A172 (cell line): ENCODE measurements at places on chromosomes 6 and 20. TPM values are rescaled to one million over a fixed set of nuclear protein-coding genes. Genes with fewer than 3 reads are reported as not detected.

DNA sequence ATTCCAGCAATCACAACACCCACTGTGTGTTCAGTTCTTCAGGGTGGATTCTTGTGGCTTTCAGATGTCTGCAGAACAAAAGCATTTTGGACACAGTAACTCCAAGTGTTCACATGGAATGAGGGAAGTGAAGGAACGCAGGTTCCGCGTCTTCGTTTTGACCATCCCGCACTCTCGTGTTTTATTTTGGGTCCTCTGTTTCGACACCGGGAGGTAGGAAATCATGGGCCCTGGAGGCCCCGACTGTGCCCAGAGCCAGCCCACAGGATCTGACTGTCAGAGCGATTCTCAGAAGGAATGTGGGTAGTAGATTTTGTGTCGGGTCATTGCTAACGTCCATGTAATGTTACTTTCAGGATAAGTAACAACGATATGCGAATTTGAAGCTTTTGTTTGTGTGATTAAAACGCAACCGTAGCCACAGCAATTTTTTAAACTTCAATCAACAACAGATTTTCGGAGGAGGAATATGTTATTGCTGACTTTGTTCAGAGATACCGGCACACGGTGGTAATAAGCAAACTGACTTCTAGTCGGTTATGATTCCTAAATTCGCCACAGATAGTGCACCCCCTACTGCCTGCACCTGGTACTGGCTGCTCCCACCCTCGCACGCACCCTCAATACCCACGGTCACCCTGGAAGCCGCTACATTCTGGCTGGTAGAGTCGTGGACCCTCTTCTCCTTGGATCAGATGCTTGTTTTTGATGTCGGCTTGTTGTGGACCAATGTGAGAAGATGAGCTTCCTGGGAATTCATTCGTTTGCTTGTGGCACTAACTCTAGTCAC lies 10.5 kb downstream of the NPEPL1 start:
- no peak for DNase-seq

- DNase-seq, result no peak
These were observed 49.7 kb upstream of the TGM3 start for GRCh38 chr20:2246069-2246491.

Gene EYA4
- total RNA-seq, result 0.02 TPM in 1 of 2 replicates, not detected in the other

DNA sequence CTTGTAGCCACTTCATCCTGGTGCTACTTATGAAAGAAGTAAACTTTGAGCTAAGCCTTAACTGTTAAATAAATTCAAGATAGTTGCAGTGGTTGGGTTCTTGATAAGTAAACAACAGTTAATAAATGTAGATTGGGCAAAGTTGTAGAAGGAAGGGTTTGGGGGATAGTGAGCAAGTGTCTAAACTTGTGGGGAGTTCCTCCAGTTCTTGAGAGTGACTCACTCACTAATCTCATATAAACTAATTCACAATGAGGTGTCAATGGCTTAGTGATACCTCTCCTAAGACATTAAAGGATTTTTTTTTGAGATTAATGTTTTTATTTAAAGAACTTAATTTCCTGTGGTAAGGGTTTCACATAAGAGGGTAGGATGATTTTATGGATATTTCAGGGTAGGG lies 507.4 kb downstream of the BMP2 start:
- no peak for DNase-seq

GRCh38 chr6:152984513-152984872 lies 1.7 kb upstream of the FBXO5 start:
- DNase-seq, result peak; percentile 14

Gene RTN4IP1
- total RNA-seq, result 9.9 and 10.9 TPM in 2 replicates

Gene EFCAB8
- not detected in 2 replicates for total RNA-seq

- no peak for DNase-seq
These were observed 175.3 kb downstream of the LRFN2 start for GRCh38 chr6:40411881-40412280.

- no peak for DNase-seq
These were observed 19.4 kb downstream of the TNFRSF21 start for GRCh38 chr6:47290124-47290834.

Gene PCSK2
- total RNA-seq, result not detected in 2 replicates

GRCh38 chr6:36695414-36695813 lies 2.2 kb upstream of the RAB44 start:
- no peak for DNase-seq
